ENCODE measurements at places on chromosomes 2 and 18. TPM values are rescaled to one million over a fixed set of nuclear protein-coding genes. Genes with fewer than 3 reads are reported as not detected.

GRCh38 chr2:236200378-236200777 lies 32.2 kb upstream of the GBX2 start:
- H3K36me3 ChIP-seq = no peaks in the 10 kb centered on the region
- no peak overlapping the region for H3K4me3 ChIP-seq
- H3K4me1 ChIP-seq = no peaks in the 10 kb centered on the region
- H3K27ac ChIP-seq = no peak overlapping the region
- no peaks in the 10 kb centered on the region for H3K27me3 ChIP-seq

- H3K27ac ChIP-seq = no peak overlapping the region
- H3K36me3 ChIP-seq = no peaks in the 10 kb centered on the region
- H3K27me3 ChIP-seq = no peaks in the 10 kb centered on the region
- no peak for DNase-seq
- no peaks in the 10 kb centered on the region for H3K4me1 ChIP-seq
- no peak overlapping the region for H3K4me3 ChIP-seq
Observed at GRCh38 chr2:177753682-177754491, 318.7 kb downstream of the PDE11A start.

Gene LOXL3
- total RNA-seq = 3.3 TPM

Gene TIGD1
- 0.93 TPM for total RNA-seq

DNA sequence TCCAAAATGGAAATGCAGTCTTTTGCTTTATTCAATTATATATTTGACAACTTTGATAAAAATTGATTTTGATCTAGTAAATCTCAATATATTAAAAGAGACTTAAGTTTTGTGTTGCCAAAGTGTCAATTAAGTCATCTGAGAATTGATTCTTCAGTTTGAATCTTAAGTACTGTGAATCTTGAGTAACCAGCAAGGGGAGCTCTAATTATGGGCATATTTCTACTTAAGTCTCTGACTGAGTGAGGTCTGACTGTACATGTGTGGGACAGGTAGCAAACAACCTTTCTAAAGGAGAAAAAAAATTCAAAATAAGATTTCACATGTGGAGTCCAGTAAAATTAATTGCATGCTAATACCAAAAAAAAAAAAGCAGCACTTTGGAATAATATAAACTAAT lies 503.7 kb upstream of the SLC8A1 start:
- no peak for DNase-seq
- no peak overlapping the region for H3K27ac ChIP-seq
- H3K4me1 ChIP-seq = no peaks in the 10 kb centered on the region

Gene CBLN2
- total RNA-seq = not detected

- no peak overlapping the region for H3K27ac ChIP-seq
- no peaks in the 10 kb centered on the region for H3K4me1 ChIP-seq
- no peak overlapping the region for H3K4me3 ChIP-seq
- DNase-seq = no peak
Observed at GRCh38 chr2:190481339-190481738, 53.2 kb downstream of the NEMP2 start.

DNA sequence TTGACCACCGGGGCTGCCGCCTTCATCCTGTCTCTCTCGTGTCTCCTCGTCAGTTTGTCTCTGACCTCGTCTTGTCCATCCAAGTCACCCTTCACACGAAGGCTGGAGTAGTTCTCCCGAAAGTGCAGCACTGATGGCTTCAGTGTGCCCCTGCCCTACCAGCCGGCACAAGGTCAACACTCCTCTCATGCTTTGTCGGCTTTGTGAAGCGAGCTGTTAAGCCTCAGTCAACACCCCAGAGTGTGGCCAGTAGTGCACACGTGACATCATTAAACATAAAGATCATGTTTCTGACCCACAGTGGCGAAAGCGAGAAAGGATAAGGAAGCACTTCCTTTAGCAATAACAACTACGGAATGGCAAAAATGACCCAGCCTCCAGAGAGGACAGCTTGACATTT lies 23.2 kb downstream of the ACKR3 start:
- no peaks in the 10 kb centered on the region for H3K27me3 ChIP-seq
- DNase-seq = no peak
- H3K4me3 ChIP-seq = no peak overlapping the region
- H3K4me1 ChIP-seq = no peaks in the 10 kb centered on the region
- no peak overlapping the region for H3K27ac ChIP-seq

- H3K27ac ChIP-seq = no peak overlapping the region
- no peaks in the 10 kb centered on the region for H3K4me1 ChIP-seq
- H3K36me3 ChIP-seq = no peaks in the 10 kb centered on the region
- no peak overlapping the region for H3K4me3 ChIP-seq
Observed at GRCh38 chr2:191601060-191601459, 76.9 kb upstream of the NABP1 start.

Gene AGXT
- 1,598 TPM for total RNA-seq

Gene CKAP2L
- total RNA-seq = 0.20 TPM

GRCh38 chr2:53051157-53051556 lies 716.4 kb upstream of the CHAC2 start:
- H3K27me3 ChIP-seq = no peaks in the 10 kb centered on the region
- no peaks in the 10 kb centered on the region for H3K36me3 ChIP-seq

GRCh38 chr18:13503836-13504235 lies 222.5 kb downstream of the FAM210A start:
- DNase-seq = no peak
- no peaks in the 10 kb centered on the region for H3K27me3 ChIP-seq
- no peak overlapping the region for H3K4me3 ChIP-seq
- no peaks in the 10 kb centered on the region for H3K4me1 ChIP-seq
- H3K27ac ChIP-seq = no peak overlapping the region

Gene RFX8
- not detected for total RNA-seq

DNA sequence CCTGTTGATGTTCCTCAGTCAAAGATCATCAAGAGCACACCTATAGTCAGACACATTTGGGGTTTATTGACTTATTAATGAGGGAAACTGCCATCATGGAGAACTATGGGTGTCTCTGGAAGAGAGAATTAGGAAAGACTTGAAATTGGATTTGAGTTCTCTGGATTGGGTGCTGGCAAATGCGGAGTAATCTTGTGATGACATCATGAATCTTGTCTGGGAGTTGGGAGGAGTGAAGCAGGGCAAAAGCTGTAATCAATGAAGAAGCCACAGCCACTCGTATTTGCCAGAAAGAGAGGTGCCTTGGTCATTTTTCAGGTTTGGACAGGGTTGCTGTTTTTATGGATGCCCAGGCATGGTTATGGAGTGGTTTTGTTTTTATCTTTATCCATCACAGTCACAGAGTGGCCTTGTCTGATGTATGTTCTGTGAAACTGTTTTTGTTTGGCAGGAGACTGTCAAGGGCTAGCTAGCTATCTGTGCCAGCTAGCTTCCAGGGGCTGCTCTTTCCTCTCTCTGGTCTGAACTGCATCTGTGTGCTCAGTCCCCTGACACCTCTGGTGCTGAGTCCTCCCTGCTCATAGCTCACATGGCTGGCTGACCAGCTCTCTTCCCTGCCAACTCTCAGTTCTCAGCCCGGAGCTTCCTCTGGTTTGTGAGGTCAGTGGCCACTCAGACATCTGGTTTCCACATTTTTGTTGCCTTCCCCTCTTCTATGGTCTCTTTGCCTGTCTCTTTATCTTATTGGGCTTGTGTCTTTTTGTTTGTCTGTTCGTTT lies 193.4 kb upstream of the RMP24 start:
- no peaks in the 10 kb centered on the region for H3K4me1 ChIP-seq
- H3K4me3 ChIP-seq = no peak overlapping the region
- H3K27me3 ChIP-seq = no peaks in the 10 kb centered on the region
- no peak for DNase-seq
- no peak overlapping the region for H3K27ac ChIP-seq

- no peak overlapping the region for H3K4me3 ChIP-seq
- peak; percentile 46 for DNase-seq
- peak overlapping the region; percentile 5 for H3K27ac ChIP-seq
- H3K4me1 ChIP-seq = no peaks in the 10 kb centered on the region
Observed at GRCh38 chr2:128442891-128443302, 124.2 kb upstream of the HS6ST1 start.

Measured in right lobe of liver (tissue), 6 donors.